ENCODE measurements at places on chromosomes 2 and 18.
A peak's percentile ranks its signal among the peaks of the same experiment; 100 is the strongest.

- DNase-seq = no peak
Observed at GRCh38 chr18:56982766-56983165, 164.1 kb upstream of the BOD1L2 start.

GRCh38 chr18:59846814-59847490 lies 52.8 kb upstream of the PMAIP1 start:
- peak; percentile 80 for DNase-seq

- peak; percentile 79 for DNase-seq
Observed at GRCh38 chr2:113211226-113212105, 37.7 kb downstream of the PSD4 start.

DNA sequence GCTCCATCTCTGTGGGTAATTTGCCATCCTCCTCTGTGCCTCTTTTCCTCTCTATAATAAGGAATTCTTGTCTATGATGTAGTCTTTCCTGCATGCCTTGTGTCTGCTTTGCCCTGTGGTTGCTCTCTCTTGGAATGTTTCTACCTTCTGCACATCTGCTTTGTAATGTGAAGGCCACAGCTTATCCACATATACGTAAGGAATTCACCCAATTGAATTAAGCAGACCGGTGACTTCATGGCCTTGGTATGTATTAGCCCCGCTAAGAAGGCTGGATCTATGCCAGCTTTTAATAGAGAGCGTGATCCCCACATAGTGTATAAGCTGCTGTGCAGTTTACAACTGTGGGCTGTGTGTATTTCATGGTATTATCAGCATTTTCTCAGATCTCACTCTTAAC lies 274.7 kb downstream of the RNF144A start:
- DNase-seq = no peak

DNA sequence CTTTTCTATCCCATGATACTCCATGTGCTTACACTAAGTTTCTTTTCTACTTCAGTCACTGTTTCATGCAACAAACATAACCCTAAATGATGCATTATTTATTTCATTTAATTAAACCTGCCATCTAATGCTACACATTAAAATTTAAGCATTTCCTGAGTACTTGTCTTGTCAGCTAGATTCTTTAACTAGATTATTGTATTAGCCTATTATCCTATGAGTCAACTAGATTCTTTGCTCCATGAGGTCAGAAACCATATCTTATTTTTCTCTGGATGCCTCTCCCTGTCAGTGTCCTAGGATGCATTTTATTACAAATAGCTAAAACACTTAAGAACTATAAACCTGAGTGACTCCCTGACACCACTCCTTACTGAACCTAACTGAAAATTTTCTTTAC lies 652.4 kb downstream of the SLC4A3 start:
- DNase-seq = no peak

DNA sequence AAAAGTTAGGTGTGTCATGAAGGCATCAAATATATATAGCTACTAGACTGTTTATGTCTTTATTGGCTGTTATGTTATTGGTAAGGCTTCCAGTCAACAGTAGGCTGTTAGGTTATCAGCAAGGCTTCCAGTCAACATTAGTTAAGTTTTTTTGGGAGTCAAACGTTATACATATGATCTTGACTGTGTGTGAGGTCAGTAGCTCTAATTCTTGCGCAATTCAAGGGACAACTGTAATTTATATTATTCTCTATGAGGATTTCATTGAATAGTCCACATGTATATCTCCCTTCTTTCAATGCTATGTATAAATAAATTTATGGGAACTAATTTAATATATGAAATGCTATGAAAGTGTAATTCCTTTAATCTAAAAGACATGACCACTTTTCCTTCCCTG lies 757.5 kb upstream of the TMEFF2 start:
- DNase-seq = no peak

DNA sequence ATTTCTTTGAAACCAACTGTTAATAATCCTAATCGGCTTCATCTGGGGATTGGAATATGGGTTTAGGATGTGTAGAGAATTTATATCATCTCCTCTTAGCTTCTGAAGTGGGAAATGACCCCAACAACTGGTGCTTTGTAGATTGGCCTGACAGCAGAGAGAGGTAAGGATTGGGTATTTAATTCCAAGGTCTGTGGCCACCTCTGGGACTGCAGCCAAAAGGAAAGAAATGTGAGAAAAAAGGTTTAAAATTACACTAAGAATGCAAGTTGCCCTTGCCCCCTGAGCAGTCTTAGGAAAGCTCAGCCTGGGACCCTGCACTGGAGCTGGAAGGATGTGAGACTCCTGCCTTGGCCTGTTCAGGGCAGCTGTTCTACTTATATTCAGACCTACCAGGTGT lies 157.1 kb downstream of the FTCDNL1 start:
- DNase-seq = no peak

DNA sequence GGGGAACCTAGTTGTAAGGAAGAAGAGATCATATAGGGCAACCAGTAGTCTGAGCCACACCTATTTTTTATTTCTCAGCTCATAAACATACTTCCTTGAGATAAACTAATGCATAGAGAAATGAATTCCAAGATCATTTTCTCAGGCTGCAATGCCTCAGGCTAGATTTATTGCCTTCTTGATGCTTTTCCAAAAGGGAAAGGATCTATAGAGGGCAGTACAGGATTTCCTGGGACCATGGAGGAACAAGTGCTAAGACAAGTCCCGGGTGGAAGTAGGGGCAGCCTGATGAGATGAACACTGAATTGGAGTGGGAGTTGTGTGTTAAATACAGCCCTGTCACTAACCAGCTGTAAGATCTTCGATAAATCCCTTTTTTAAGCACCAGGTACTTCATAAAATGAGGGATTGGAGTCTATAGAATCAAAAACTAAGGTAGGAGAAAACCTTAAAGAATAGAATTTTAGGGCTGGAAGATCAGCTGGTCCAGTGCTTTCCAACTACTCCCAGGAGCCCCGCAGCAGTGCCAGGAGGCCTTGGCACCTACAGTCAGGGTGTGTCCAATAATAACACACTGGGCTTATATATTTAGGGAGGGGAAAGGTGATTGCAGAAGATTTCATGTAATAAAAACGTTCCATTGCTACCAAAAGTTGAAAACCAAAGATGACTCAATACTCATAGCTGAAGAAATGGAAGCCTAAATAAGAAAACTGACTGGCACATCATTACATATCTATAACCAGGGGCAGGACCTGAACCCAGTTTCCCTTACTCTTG lies 58.1 kb downstream of the SERTAD2 start:
- no peak for DNase-seq

DNA sequence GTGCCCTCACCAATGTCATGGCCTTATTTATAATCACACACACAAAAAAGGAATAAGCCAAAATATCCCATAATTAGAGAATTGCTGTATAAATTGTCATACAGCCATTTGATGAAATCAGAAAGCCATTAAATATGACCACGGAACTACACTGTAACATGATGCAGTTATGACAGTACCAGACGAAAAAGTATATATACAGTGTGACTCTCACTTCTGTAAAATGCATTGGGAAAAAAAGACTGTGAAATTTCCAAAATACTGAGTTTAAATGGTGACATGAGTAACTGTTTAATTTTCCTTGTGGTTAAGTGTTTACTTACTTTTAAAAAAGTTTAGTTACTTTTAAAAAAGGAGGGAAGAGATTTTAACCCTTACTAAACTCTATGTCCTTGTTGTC lies 25.4 kb downstream of the UXS1 start:
- peak; percentile 34 for DNase-seq

DNA sequence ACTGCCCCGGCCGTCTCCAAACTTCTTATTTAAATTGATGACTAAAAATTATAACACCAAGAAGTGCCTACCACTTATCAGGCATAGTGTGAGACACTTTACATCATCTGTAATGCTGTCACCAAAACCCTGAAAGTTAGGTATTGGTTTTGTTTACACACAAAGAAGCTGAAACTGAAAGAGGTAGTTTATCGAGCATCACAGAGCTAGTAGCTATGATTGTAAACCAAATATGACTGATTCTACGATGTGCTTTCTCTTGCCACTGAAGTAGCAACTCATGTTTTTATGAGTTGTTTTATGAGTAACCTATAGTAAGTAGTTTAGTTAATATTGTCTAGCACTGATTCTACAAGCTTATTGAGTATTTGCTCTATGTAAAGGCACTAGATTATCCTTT lies 31.5 kb downstream of the DYNC1I2 start:
- DNase-seq = peak; percentile 24
